ENCODE measurements at places on chromosomes 16 and 17.

DNA sequence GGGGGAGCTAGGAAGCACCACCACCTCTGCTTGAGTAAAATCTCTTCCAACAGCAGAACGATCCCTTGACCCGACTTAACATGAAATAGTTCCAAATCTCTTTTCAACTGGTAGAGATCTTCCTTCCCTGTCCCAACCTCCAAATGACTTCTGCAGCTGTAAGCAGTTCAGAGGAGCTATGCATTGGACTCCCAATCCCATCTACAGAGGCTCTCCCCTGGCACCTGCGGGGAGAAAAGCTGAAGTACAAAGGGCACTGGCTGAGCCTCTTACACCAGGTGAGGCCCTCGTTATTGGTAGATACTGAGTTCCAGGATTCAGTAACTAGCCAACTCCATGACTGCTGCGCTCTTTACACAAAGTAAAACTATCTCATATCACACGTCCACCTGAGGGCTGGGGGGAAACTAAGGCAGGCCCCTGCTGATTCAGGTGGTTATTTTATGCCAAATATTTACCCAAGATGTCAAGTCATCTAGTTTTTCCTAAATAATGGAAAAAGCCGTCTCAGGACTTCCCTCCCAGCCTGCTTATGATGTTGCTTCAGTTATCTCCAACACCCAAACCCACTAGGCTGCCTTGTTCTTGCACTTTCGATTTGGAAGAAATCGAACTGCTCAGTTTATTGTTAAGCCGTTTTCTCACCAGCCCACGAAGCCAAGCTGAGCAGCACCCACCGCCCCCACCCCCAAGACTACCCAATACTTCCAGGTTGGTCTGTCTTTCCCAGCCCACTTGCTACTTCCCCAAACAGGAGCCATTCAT is 3.2 kb downstream of the ACTG1 start:
- H3K27me3 ChIP-seq, result peaks cover 4% of the 10 kb centered on the region
- H3K4me1 ChIP-seq, result peaks cover 20% of the 10 kb centered on the region
- H3K27ac ChIP-seq, result peak overlapping the region; percentile 82

GRCh38 chr16:14449790-14450480 is 180.1 kb downstream of the PARN start:
- no peak for DNase-seq
- peaks cover 9% of the 10 kb centered on the region for H3K36me3 ChIP-seq
- no peak overlapping the region for H3K27ac ChIP-seq
- no peaks in the 10 kb centered on the region for H3K27me3 ChIP-seq
- no peaks in the 10 kb centered on the region for H3K4me1 ChIP-seq

DNA sequence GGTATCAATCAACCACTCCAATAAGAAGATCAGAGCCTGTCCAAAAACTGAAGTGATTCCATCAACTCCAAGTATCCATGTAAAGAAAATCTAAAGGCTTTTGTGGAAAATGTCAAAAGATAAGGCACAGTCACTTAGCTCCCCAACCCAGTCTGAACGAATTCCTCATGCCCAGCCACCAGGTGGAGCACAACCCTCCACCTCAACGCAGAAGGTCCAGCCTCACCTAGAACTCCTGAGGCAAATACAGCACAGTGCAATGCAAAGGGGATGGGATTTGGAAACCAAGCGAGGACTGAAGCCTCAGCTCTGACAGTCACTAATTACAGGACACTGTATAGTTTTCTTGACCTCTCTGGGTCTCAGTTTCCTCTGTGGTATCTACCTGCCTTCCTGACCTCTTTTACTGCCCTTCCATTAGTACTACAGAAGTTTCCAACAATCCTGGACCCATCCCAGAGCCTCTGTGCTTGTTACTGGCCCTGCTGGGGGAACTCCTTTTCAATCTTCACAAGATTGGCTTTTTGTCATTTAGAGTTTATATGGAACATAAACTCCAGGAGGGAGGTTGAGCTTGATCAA is 2.0 kb downstream of the NCBP3 start:
- no peak overlapping the region for H3K27ac ChIP-seq
- peaks cover 26% of the 10 kb centered on the region for H3K4me1 ChIP-seq
- DNase-seq, result peak; percentile 41
- peaks cover 4% of the 10 kb centered on the region for H3K27me3 ChIP-seq
- H3K4me3 ChIP-seq, result peak overlapping the region; percentile 96

DNA sequence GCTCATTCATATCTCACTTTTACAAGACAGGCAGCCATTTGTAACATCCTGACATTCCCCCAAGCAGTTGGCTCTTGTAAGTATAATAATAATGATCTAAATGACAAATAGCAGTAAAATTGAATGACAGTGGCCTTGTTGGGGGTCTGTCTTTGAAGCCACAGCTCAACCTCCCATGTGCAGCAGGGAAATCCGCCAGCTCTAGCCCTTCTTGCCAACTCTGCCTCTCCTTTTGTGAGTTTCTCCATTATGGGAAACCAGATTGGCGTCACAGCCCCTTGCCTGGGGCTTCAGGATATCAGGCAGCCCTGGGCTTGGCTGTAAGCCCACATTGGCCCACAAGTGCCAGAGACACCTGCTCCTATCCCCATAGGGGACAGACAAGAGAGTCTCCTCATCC is 70.4 kb upstream of the CACNG5 start:
- peaks cover 47% of the 10 kb centered on the region for H3K36me3 ChIP-seq
- no peak overlapping the region for H3K27ac ChIP-seq
- no peak for DNase-seq
- H3K4me3 ChIP-seq, result no peak overlapping the region
- H3K4me1 ChIP-seq, result peaks cover 12% of the 10 kb centered on the region

GRCh38 chr16:591231-591630 is 1.4 kb downstream of the RAB40C start:
- peaks cover 19% of the 10 kb centered on the region for H3K4me1 ChIP-seq
- peaks cover 12% of the 10 kb centered on the region for H3K36me3 ChIP-seq
- peak overlapping the region; percentile 87 for H3K4me3 ChIP-seq
- DNase-seq, result no peak

DNA sequence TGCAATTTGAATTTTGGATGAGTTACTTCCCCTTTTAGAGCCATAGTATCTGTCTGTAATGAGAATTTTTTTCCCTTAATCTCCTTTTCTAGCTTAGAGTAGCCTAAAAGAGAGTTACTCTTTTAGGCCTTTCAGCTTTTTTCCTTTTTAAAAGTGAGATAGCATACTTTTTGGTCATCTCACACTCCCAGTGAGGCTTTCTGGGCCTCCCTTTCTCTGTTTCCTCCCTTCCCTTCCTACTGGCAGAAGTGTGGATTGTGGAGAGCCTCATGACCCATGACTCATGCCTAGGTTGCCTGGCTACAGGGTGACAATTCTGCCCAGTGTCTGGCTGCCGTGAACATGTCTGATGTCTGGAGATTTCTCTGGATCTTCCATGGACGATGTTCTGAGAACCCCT is 15.2 kb downstream of the KRT23 start:
- no peaks in the 10 kb centered on the region for H3K36me3 ChIP-seq
- DNase-seq, result no peak
- H3K4me3 ChIP-seq, result no peak overlapping the region
- H3K4me1 ChIP-seq, result no peaks in the 10 kb centered on the region

- H3K27me3 ChIP-seq, result no peaks in the 10 kb centered on the region
- DNase-seq, result no peak
- peaks cover 16% of the 10 kb centered on the region for H3K36me3 ChIP-seq
- peak overlapping the region; percentile 60 for H3K4me3 ChIP-seq
- peaks cover 50% of the 10 kb centered on the region for H3K4me1 ChIP-seq
- peak overlapping the region; percentile 95 for H3K27ac ChIP-seq
Measured at GRCh38 chr17:77646046-77646430, 312.5 kb upstream of the TNRC6C start.

DNA sequence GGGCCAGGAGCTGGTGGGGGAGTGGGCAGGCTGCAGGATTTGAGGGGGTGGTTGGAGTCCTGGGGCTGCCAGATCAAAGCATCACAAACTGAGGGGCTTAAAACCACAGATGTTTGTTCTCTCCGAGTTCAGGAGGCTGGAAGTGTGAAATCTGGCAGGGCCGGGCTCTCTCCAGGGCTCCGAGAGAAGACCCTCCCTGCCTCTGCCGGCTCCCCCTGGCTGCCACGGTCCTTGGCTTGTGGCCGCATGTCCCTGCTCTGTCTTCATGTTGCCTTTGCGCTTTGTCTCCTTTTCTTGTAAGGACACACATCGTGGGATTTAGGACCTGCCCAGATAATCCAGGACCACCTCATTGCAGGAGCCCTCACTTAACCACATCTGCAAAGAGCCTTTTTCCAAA is 139.8 kb upstream of the GSE1 start:
- no peak overlapping the region for H3K27ac ChIP-seq
- H3K27me3 ChIP-seq, result no peaks in the 10 kb centered on the region
- no peak for DNase-seq
- H3K36me3 ChIP-seq, result no peaks in the 10 kb centered on the region
- H3K4me1 ChIP-seq, result no peaks in the 10 kb centered on the region
- H3K4me3 ChIP-seq, result no peak overlapping the region

DNA sequence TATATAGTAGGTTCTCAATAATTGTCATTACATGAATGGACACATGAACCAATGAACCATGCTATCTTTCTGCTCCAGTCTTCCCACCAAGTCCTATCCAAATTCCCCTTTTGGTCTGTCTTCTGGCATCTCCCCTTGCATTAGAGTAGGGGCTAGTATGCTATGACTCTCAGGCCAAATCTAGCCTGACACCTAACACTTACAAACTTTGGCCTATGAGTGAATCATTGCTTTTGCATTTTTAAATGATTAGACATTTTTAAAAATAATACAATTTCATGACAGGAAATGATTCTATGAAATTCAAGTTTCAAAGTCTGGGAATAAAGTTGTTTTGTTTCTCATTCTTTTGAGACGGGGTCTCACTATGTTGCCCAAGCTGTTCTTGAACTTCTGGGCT is 102.5 kb upstream of the MAF start:
- H3K4me1 ChIP-seq, result peaks cover 12% of the 10 kb centered on the region
- no peak for DNase-seq
- no peak overlapping the region for H3K27ac ChIP-seq

- H3K36me3 ChIP-seq, result no peaks in the 10 kb centered on the region
- no peaks in the 10 kb centered on the region for H3K4me1 ChIP-seq
- DNase-seq, result no peak
- no peak overlapping the region for H3K4me3 ChIP-seq
- peaks cover 2% of the 10 kb centered on the region for H3K27me3 ChIP-seq
Measured at GRCh38 chr16:59341368-59341767, 607.3 kb upstream of the GOT2 start.

GRCh38 chr17:72942579-72942978 is 149.9 kb downstream of the SLC39A11 start:
- no peak overlapping the region for H3K27ac ChIP-seq
- H3K4me3 ChIP-seq, result no peak overlapping the region

GRCh38 chr17:65800655-65801054 is 239.2 kb upstream of the AXIN2 start:
- H3K27ac ChIP-seq, result no peak overlapping the region
- H3K4me3 ChIP-seq, result no peak overlapping the region
- H3K4me1 ChIP-seq, result peaks cover 22% of the 10 kb centered on the region
- DNase-seq, result no peak

- no peak for DNase-seq
- H3K4me1 ChIP-seq, result peaks cover 9% of the 10 kb centered on the region
- H3K36me3 ChIP-seq, result peaks cover 29% of the 10 kb centered on the region
Measured at GRCh38 chr17:76569607-76570279, 15.9 kb downstream of the ST6GALNAC2 start.

DNA sequence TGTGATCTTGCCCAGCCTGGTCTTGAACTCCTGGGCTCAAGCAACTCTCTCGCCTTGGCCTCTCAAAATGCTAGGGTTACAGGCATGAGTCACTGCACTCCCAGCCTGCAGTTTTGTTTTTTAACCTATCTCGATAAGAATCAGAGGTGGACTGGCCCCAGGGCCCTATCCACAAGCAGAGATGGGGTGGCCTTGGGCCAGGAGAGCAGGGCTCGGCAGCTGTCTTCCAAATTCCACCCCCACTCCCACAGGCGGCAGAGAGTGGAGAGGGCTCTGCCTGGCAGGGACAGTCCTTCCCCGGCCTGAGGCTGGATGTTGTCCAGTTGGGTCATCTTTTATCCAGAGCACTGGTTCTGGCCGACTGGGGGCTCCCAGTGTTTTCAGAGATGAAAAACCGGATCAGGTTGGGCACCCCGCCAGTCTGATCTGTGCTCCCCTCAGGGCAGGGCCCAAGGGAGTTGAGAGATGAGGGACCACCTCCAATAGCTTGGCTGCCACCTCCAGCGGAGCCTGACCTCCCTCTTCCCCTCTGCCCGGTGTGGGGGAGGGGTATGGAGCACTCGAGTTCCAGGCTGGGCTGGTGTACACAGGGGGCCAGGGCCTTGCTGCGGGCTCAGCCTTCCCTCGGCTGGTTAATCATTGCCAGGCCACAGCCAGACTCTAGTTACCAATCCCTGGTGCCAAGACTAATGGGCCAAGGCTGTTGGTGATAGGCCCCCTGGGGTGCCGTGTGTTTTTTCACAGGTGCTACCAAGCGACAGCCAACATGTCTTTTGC is 30.3 kb upstream of the MYO15B start:
- no peaks in the 10 kb centered on the region for H3K27me3 ChIP-seq
- H3K4me3 ChIP-seq, result no peak overlapping the region

DNA sequence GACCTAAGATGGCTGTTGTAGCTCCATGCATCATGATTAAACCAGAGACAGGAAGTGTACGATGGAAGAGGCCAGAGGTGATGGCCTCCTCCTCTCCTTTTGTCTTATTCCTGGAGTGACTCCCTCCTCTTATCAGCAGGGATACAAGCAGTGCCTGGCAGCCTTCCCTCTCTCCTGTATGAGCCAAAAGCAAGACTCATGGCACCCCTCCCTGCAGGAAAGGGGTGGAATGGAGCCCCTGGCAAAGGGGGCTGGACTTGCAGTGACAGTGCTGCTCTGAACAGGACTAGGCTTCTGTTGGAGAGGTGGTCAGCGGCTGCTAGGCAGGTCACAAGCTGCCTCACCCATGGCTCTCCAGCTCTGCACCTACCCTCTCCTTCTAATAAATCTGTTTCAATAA is 8.4 kb downstream of the TXNL4B start:
- no peaks in the 10 kb centered on the region for H3K27me3 ChIP-seq
- no peak for DNase-seq
- no peak overlapping the region for H3K4me3 ChIP-seq
- H3K36me3 ChIP-seq, result peaks cover 54% of the 10 kb centered on the region

GRCh38 chr16:57619606-57620334 is 8.7 kb upstream of the ADGRG1 start:
- no peaks in the 10 kb centered on the region for H3K27me3 ChIP-seq
- DNase-seq, result no peak
- H3K27ac ChIP-seq, result no peak overlapping the region
- no peak overlapping the region for H3K4me3 ChIP-seq
- H3K4me1 ChIP-seq, result peaks cover 5% of the 10 kb centered on the region

DNA sequence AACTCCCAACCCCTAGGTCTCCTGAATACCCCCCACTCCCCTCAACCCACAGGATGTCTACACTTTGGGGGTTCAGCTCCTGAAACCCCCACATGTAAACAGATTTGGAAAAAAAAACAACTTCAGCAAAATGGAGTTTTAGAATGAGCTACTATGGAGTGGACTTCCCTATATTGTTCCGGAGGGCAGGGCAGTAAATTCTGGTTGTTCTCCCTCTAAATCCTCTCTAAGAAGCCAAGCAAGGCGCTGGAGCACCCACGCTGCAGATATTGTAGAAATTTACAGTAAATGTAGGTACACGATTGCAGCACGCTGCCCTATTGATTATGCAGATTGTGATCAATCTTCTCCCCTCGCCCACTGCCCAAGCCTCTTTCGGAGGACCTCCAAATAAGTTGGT is 8.5 kb upstream of the ZFHX3 start:
- H3K4me1 ChIP-seq, result peaks cover 15% of the 10 kb centered on the region
- no peak overlapping the region for H3K4me3 ChIP-seq
- no peak overlapping the region for H3K27ac ChIP-seq
- no peak for DNase-seq
- peaks cover 3% of the 10 kb centered on the region for H3K36me3 ChIP-seq
- H3K27me3 ChIP-seq, result peaks cover 61% of the 10 kb centered on the region

- H3K36me3 ChIP-seq, result no peaks in the 10 kb centered on the region
- H3K27ac ChIP-seq, result no peak overlapping the region
- H3K4me3 ChIP-seq, result no peak overlapping the region
- DNase-seq, result no peak
Measured at GRCh38 chr16:22652463-22652845, 141.8 kb downstream of the NPIPB5 start.

Measured in activated T-helper 2 cell treated with anti-CD3 and anti-CD28 coated beads, Interferon-gamma antibody, Interleukin-2, Interleukin-4, amounts not matched to agents 10 μg/mL and 5 μg/mL and 100 μg/mL, durations not matched to agents 14 hours and 24 hours and 36 hours (primary cell).